ENCODE measurements at places on chromosomes 11 and 22.
A peak's percentile ranks its signal among the peaks of the same experiment; 100 is the strongest.

- no peak for DNase-seq
These were observed at the start of gene DSCAML1 for GRCh38 chr11:117796872-117797529. Gene DSCAML1 (minus strand): TSS chr11:117797216. CDS start chr11:117797079, 137 bp downstream.

DNA sequence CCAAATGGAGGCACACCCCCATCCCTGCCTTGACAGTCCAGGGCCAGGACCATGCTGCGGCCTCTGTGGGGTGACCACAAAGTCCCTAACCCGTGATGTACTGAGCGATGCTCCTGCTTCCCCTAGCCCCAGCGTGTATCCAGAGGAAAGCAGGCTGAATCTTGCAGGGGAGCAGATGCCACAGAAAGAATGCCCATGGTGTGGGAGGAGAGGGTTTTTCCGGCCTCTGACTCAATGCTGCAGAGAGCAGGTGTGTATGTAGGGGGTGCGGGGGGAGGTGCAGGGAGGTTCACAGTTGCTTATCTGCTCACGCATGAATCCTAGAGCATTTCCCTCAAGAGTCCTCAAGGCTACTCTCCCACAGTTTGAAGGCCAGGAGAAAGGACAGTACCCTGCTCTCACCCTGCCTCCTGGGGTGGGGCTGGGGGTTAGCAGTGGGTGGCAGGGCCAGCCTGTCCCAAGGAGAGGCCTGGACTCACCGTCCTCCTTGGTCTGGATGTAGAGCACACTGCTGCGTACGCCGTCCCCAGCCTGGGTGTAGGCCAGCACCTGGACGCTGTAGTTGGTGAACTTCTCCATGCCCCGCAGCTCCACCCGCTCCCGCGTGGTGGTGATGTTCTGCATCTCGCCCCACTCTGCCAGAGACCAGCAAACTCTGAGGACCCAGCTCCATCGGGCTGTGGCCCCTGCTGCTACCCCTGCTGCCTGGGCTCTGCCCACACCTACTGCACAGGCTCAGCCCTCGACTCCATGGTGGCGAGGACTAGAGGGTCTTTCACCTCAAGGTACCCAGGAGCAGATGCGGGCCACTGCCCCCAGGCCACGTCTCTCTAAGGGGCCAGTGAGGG, 130.8 kb downstream of the CEP164 start:
- DNase-seq, result peak; percentile 51

GRCh38 chr11:17014321-17014832, at the start of gene PLEKHA7:
Gene PLEKHA7 (minus strand): TSS chr11:17014414. CDS start chr11:17014401, 13 bp downstream.
- DNase-seq, result no peak

GRCh38 chr11:15745266-15745665, 611.1 kb downstream of the SOX6 start:
- DNase-seq, result no peak

- no peak for DNase-seq
These were observed 81.9 kb downstream of the LRRC32 start for GRCh38 chr11:76588455-76589325.

DNA sequence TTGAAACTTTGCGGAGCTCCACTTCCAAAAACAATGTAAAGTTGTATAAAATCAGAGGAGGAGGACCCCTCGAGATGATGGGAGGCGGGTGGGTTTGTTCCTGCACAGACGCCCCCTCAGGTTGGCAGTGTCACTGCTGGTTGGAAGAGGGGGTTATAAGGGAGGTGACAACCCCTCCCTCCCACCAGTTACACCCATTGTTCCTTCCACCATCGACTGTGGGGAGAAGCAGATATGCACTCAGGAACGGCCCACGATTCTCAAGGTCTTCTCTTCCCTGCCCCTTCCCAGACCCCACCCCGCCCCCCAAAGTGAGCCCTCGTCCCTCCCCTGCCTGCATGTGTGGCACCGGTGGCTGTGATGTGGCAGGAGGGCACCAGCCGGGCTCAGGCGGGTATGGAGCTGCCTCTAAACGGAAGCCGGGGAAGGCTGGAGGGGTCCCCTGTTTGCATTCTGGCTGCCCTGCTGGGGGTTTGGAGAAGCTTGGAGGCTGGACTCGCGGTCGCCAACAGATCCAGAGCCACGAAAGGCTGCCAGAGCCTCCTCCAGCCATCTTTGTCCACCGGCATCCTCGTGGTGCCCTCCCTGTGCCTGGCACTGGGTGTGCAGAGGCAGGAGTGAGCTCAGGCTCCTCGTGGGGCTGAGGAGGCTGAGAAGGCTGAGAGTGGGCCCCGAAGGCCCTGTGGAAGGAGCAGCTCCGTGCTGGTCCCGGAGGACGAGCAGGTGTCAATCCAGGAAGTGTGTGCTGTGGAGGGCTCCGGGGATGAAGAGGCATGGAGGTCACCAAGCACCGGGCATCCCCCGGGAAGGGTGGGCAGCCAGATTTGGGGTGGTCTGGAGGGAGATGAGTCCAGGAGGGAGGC, 778 bp downstream of the KDELR3 start:
- DNase-seq, result no peak

GRCh38 chr11:57403802-57404147, 13.3 kb upstream of the PRG2 start:
- DNase-seq, result no peak

DNA sequence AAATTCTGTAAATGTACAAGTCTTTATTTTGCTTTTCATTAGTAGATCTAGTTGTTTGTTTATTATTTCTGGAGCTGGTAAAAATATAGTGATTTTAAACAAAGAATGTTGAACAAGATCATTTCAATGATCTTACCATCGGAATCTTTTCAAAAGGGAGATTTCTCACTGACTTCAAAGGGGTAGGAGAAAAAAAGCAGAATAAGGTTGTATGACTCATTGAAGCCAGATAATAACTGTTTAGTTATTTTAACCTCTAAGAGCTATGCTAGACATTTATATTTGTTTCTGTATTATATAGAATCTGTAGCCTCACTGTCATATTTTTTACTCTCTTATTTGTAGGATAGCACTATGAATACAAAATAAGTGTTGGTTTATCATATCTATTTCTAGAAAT, 8.1 kb upstream of the PDE3B start:
- DNase-seq, result no peak

GRCh38 chr11:20355221-20356219, 8.0 kb upstream of the HTATIP2 start:
- no peak for DNase-seq

GRCh38 chr22:46758867-46759290, 3.6 kb upstream of the TBC1D22A start:
- no peak for DNase-seq

- DNase-seq, result no peak
These were observed 114.0 kb downstream of the ABTB2 start for GRCh38 chr11:34243600-34244464.

DNA sequence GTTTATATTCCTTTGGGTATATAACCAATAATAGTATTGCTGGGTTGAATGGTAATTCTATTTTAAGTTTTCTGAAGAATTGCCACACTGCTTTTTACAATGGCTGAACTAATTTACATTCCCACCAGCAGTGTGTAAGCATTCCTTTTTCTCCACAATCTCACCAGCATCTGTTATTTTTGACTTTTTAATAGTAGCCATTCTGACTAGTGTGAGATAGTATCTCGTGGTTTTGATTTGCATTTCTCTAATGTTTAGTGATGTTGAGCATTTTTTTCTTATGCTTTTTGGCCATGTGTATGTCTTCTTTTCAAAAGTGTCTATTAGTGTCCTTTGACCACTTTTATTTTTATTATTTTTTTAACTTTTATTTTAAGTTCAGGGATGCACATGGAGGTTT, 275.3 kb downstream of the METTL15 start:
- no peak for DNase-seq

DNA sequence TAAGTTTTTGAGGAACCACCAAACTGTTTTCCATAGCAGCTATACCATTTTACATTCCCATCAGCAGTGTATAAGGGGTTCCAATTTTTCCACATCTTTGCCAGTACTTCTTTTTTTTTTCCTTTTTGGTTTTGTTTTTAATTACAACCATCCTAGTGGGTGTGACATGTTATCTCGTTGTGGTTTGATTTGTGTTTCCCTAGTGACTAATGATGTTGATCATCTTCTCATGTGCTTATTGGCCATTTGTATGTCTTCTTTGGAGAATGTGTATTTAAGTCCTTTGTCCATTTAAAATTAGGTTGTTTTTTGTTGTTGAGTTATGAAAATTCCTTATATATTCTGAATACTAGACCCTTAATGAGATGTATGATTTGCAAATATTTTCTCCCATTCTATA, 59.3 kb downstream of the STIM1 start:
- DNase-seq, result no peak

GRCh38 chr11:94586546-94586945, 19.4 kb downstream of the PIWIL4 start:
- no peak for DNase-seq

DNA sequence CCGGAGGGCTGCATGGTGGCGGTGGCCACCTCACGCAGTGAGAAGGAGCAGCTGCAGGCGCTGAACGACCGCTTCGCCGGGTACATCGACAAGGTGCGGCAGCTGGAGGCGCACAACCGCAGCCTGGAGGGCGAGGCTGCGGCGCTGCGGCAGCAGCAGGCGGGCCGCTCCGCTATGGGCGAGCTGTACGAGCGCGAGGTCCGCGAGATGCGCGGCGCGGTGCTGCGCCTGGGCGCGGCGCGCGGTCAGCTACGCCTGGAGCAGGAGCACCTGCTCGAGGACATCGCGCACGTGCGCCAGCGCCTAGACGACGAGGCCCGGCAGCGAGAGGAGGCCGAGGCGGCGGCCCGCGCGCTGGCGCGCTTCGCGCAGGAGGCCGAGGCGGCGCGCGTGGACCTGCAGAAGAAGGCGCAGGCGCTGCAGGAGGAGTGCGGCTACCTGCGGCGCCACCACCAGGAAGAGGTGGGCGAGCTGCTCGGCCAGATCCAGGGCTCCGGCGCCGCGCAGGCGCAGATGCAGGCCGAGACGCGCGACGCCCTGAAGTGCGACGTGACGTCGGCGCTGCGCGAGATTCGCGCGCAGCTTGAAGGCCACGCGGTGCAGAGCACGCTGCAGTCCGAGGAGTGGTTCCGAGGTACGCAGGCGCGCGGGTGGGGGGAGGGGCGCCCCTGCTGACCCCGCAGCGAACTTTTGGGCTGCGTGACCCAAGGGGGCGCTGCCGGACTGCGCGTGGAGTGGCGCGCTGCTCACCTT, 670 bp downstream of the NEFH start:
- no peak for DNase-seq

DNA sequence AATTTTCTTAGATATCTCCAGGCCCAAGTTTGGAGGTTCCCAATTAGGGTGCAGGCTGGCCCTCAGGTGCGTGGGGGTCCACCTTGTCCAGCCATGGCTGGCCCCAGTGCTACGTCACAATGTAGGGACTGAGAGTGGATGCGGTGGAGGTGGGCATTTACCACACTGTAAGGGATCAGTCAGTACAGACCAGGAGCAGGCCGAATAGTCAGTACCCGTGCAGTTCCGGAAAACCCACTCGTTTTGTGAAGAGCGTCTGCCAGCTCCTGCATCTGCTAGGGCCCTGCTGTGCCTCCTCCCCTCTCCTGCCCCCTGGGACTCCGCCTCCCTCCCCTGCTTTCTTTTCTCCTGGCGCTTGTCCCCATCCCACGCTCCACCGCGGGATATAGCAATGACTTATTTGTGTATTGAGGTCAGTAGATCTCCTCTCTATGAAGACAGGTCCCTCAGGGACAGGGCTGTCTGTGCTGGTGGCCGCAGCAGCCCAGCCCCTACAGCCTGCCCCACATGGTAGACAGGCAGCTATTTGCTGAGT, 50.4 kb upstream of the SEPTIN5 start:
- DNase-seq, result no peak

- no peak for DNase-seq
These were observed 4.8 kb downstream of the VPS26B start for GRCh38 chr11:134229126-134229790.

GRCh38 chr11:74844072-74844471, 95.4 kb downstream of the RNF169 start:
- DNase-seq, result no peak

DNA sequence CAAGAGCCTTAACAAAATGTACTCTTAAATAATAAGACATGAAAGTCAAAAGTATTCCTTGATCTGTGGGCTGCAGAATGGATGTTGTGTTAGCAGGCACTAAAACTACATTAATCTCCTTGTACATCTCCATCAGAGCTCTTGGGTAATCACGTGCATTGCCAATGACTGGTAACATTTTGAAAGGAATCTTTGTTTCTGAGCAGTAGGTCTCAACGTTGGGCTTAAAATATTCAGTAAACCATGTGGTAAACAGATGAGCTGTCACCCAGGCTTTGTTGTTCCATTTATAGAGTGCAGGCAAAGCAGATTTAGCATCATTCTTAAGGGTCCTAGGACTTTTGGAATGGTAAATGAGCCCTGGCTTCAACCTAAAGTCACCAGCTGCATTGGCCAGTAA, 152.9 kb downstream of the PKNOX2 start:
- no peak for DNase-seq

- DNase-seq, result no peak
These were observed 76.1 kb downstream of the BBOX1 start for GRCh38 chr11:27116684-27117083.

- DNase-seq, result no peak
These were observed 113.7 kb downstream of the ETS1 start for GRCh38 chr11:128473636-128474035.

- no peak for DNase-seq
These were observed 148.5 kb downstream of the NAV2 start for GRCh38 chr11:19861171-19861570.

DNA sequence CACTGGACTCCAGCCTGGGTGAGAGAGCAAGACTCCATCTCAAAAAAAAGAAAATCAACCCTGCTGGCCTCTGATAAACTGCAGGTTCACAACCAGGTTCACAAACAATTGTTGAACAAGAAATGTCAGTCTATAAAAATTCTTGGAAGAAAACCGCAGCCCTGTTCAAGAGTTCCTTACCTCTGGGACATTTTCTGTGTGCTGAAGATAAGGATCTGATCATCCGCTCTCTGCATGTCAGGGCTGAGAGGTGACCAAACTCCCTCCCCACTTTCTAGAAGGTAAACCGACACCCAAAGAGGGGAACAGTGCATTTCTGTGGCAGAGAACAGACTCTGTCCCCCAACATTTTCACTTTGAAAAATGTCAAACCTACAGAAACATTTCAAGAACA, 4.2 kb upstream of the UPK3A start:
- no peak for DNase-seq

- no peak for DNase-seq
These were observed 52.2 kb downstream of the HORMAD2 start for GRCh38 chr22:30132290-30132996.

GRCh38 chr11:117759305-117759704, 37.7 kb downstream of the DSCAML1 start:
- no peak for DNase-seq

DNA sequence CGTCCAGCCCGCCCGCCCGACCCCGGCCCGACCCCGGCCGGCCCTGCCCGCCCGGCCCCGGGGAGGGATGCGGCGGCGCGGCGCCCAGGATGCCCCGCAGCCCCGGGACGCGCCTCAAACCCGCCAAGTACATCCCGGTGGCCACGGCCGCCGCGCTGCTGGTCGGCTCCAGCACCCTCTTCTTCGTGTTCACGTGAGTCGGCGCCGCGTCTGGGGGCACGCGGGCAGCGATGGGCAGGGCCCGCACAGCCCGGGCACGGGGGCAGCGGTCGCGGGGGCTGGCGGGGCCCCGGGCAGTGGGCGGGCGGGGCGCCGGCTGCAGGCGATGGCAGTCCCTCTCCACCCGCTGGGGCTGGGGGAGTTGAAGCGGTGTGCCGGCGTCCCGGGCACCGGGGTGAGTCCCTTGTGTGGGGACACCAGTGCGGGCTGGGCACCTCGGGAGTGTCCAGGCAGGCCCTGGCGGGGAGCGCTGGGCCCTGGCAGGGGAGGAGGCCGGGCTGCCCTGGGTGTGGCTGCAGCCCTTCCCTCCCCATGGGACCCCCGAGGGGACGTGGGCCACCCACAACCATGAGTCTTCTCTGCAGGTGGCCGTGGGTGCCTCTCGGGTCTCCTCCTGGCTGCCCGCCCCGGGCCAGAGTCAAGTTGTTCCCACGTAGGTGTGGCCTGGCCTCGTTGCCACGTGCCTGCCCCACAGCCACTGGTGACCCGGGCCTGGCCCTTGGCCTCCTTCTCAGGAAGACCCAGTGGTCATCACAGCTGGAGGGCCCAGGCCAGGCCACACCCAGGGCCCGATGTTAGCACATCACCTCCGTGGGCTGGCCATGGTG, 468 bp downstream of the ZDHHC8 start:
- no peak for DNase-seq
